ENCODE measurements at places on chromosomes 11 and 22.

- peak; percentile 83 for DNase-seq
These were observed 38.7 kb downstream of the EIF3F start for GRCh38 chr11:8025816-8026215.

DNA sequence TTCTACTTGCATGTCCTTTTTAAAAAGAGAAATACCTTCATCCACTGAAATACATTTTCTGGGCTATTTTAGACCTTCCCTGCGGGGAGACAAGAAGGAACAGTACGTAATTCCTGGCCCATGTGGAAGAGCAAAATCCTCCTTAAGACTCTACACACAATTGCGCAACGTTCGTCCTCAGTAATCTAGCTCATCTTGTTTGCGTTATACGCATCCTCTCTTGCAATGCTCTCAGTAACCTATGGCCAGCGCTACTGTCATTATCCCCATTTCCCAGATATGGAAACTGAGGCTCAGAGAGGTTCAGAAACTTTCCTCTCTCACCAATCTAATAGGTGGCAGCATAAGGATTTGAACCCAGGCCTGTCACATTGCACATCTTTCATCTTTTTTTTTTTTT lies 54.6 kb downstream of the RPUSD4 start:
- DNase-seq: no peak

DNA sequence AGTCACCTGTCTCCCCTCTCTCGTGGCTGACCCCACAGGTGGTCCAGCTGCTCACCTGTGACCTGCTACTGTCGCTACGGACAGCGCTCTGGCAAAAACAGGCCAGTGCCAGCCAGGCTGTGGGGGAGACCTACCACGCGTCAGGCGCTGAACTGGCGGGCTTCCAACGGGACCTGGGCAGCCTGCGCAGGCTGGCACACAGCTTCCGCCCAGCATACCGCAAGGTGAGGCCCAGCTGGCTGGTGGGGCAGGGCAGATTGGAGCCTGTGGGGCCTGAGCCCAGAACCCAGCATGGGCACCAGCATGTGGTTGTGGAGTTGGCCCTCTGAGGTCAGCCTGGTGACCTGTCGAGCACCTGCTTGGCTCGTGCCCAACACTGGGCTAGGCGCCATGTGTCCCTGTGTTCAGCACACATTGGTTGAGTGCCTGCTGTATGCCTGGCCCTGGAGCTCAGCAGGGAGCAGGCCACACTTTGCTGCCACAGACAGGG lies 11.9 kb downstream of the SHISA8 start:
- no peak for DNase-seq

DNA sequence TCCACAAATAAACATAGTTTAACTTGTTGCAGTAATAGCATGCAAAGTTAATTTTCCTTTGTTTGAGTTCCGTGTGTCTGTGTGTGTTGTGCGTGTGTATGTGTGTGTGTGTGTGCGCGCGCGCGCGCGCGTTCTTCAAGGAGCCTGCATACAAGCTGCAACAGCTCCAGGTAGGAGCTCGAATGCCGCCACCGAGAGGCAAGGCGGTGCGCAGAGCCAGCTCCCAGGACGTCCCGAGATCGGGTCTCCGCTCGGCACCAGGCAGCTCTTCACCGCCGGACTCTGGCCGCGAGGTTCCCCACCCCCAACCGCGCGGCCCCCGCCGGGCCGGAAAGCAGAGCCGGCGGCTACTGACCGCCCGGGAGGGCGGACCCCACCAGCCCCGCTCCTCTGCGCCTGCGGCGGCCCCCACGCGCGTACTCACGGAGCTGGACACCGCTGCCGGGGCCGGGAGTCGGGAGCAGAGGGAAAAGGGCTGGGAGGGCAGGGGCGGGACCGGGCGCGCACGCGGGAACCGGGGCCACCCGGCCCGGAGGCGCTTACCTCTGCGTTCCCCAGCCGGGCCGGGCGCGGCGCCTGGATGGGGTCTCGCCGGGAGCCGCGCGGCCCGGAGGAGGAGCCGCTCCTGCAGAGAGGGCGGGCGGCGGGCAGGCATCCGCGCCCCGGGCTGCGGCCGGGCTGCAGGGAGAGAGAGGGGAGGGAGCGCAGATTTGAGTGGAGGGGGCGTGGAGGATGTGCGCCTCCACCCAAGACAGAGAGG lies 40.4 kb upstream of the AKIP1 start:
- DNase-seq: peak; percentile 79

- no peak for DNase-seq
These were observed 301 bp upstream of the ADM2 start for GRCh38 chr22:50481045-50481439.

DNA sequence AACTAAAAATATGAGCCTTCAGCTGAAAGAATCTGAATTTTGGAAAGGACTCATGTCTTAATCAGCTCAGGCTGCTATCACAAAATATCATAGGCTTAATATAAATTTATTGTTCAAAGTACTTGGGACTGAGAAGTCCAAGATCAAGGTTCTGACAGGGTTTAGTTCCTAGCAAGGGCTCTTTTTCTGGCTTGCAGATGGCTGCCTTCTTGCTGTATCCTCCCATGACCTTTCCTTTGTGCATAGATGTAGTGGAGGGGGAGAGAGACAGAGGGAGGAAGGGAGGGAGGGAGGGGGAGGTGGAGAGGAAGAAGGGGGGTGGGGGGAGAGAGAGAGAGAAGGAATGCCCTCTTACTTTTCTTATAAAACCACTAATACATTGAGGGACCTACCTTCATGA lies 306.8 kb upstream of the DDI1 start:
- DNase-seq: peak; percentile 48

- DNase-seq: no peak
These were observed 875.3 kb downstream of the NTM start for GRCh38 chr11:132245403-132246385.

GRCh38 chr22:25829237-25829636 lies 87.2 kb downstream of the MYO18B start:
- no peak for DNase-seq

- no peak for DNase-seq
These were observed 2.1 kb downstream of the FEZ1 start for GRCh38 chr11:125494031-125494360.

GRCh38 chr11:74877132-74877531 lies 71.8 kb downstream of the XRRA1 start:
- peak; percentile 3 for DNase-seq

GRCh38 chr11:83174008-83174407 lies 17.1 kb downstream of the PCF11 start:
- DNase-seq: no peak

- no peak for DNase-seq
These were observed 59.7 kb upstream of the KCNQ1OT1 start for GRCh38 chr11:2759228-2760195.

DNA sequence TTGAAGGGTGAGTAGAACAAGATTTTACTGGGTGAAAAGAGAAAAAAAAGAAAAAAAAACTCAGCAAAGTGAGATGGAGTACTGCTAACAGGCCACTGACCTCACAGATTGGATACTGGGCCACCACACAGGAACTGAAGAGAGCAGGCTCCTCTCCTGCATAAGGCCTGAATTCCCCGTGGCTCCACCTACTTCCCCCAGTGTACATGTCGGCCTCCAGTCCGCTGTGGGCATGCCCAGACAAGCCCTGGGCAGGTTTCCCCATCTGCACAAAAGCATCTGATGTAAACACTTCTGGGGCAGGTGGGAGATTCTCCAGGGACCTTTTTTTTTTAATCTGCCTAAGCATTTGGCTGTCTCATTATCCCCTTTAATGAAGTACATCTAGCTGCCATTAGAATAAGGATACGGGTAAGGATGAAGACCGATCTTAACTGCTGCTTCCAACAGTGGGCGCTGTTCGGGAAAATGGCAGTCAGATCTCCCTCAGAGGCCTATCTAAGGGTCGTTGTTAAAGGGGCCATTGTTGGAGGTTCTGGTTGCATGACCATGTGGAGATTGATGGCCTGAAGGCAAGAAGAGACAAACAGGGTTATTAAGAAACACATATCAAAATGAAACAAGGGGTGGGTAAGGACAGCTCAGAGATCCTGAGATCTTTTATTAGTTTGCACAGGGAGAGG lies 48.5 kb downstream of the MS4A13 start:
- DNase-seq: no peak

- DNase-seq: no peak
These were observed 125.5 kb downstream of the BBOX1 start for GRCh38 chr11:27166130-27166529.

DNA sequence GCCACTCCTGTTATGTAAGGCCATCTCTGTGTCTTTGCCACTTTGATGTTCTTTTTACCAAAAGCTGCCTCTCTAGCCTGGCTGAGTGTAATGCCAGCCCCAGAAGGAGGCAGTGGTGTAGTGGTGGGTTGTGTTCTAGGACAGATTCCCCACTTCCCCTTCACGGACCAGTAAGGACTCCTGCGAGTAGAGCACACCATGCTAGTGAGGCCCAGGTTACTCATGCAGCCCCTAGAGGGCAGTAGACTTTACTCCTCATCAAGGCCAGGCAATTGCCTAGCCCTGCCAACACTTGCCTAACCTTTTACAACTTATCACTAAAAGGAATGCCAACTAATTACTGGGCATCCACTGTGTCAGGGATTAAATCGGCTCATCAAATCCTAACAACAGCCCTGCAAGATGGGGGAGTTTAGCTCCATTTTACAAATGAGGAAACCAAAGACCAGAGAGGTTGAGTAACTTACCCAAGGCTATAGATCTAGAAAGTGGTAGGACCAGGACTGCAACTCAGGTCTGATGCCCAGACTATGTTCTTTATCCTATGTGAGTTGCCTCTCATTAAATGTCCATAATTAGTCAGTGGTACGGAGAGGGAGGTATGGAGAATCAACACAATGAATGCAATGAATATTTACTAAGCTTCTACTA lies 75.3 kb downstream of the APIP start:
- DNase-seq: peak; percentile 2

DNA sequence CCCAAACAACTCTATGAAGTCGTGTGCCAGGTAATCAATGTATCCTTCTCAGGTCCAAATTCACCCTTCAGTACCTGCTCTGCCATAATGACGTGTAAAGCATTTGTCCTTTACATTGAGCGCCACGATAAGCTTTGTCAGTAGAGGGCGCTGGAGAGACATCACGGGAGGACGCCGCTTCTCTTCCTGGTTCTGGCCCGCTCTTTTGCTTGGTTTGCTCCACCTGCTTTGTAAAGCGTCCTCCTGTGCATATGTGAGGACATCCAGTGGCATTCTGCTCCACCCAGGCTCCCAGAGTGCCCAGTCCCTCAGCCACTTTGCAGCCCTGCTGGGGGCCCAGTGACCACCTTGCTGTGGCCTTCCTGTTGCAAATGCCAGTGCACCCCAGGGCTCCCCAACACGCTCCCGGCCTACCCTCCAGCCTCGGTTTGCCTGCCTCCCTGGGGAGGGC lies 61.1 kb downstream of the WT1 start:
- DNase-seq: peak; percentile 74

DNA sequence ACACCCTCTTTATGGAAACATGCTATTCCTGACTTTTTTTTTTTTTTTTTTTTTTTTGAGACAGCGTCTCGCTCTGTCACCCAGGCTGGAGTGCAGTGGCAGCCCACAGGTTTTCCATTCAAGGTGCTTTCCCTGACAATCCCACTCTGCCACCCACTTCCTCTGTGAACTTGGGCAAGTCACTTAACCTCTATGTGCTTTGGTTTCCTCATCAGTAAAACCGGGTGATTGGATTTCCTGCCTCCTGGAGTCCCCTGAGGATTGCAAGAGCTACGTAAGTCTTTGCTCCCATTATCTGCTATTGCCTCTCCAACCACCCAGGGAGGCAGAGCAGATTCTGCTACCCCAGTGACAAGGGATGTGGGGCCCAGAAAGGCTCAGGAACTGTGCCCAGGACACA lies 54.1 kb downstream of the CELSR1 start:
- no peak for DNase-seq

DNA sequence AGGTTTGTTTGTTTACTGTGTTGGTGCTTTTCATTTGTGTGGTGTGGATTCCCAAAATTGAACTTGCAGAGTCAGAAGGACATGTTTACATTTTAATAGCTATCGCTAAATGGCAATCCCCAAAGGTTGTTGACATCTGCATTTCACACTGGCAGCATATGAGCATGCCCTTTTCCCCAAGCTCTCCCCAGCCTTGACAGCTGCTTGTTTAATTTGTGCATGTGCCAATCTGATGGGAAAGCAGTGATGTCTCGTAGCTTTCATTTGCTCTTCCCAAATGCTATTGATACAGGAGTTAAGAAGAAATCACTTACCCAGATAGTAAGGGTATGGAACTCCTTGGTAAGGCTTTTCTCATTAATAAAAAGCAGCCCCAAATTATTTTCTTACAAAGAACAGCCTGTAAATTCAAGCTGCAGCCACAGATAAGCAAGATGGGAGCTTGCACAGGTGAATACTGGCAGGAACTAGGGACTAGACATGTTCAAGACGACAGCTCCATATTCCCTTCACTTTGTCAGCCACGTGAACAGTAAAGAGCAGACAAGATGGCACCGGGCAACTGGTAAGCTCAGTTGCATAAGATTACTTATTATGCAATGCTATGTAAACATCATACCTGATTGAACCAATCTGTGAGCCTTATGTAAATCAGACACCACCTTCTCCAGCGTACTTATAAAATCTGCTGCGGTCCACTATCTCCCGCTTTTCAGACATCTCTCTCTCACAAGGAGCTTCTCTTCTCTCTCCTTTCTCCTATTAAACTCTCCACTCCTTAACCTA lies 87.4 kb downstream of the IGLL5 start:
- no peak for DNase-seq

GRCh38 chr22:43302531-43303041 lies 40.6 kb downstream of the SCUBE1 start:
- no peak for DNase-seq

All from cardiac muscle cell (in vitro differentiated cells and primary cell).